Chondrocyte (in vitro differentiated cells): ENCODE measurements at places on chromosomes 2 and 18.

DNA sequence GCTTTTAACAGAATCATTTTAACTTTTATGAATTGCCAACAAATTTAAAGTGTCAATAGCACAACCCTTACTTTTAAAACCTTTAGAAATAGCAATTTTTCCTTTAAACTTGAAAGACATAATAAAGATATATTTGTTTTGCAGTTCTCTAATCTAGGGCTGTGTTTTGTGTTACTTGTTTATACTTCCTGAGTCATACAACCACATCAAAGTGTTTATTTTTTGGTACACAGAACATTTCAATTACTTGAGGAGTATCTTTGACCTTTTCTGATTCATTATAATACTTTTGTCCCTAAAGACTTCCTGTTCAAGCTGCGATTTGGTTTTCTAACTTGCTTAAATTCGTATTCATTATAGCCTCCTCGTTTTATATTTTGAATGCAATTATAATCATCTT lies 21.8 kb downstream of the TYW5 start:
- DNase-seq = no peak

GRCh38 chr2:70888923-70889715 lies 46.6 kb upstream of the ATP6V1B1 start:
- no peak for DNase-seq

DNA sequence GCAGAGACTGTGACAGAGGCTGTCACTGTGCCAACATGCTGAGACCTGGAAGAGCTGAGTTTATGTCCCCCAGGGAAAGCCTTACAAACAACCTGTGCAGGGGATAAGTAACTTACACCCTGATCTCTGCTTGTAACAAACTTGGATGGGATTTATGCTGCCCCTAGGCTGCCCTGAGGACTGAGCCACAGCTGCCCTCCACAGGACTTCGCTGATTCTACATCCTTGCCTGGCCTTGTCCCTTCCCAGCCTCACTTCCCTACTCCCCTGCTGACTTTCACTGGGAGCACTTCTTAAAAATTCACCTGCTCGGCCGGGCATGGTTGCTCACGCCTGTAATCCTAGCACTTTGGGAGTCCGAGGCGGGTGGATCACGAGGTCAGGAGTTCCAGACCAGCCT lies 45.9 kb upstream of the ASAP2 start:
- no peak for DNase-seq

GRCh38 chr2:218196974-218197373 lies 20.0 kb upstream of the ARPC2 start:
- no peak for DNase-seq

DNA sequence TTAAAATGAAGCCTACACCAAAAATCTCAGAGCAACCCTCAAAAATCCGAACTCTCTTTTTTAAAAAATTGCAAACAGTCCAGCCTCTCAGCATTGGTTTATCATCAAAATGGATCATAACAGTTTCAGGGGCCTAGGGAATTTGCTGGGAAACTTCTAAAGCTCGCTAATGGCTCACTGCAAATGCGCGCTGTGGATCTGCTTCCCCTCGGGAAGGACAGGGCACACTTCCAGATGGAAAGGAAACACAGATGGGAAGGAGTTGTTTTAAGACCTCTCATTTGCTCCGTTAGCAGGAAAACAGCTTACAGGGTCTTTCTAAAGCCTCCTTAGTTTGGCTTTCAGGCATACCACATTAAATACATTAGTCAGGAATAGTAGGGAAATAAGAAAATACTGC lies 27.2 kb downstream of the FECH start:
- no peak for DNase-seq

GRCh38 chr2:180048251-180048650 lies 41.2 kb upstream of the CWC22 start:
- no peak for DNase-seq

DNA sequence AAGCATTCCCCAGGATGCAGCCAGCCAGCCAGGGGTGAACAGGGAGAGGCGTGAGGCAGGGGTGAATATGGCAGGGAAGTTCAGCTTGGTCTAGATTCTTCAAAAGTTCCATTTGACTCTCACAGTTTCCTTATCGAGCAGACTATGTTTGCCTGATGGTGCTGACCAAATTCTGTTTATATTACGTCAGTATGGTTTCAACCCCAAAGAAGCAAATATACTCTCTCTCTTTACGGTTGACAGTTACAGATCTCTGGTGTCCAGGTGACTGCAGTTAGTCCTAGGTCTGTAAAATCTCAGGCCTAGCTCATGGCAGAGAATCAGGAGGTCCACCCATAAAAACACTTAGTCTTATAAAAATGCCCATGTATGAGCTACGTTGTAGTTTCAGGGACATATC lies 38.3 kb upstream of the DNMT3A start:
- no peak for DNase-seq
